ENCODE measurements at places on chromosomes 4 and X. TPM values are rescaled to one million over a fixed set of nuclear protein-coding genes. Genes with fewer than 3 reads are reported as not detected.

- no peak for DNase-seq
Observed at GRCh38 chrX:123324625-123325024, 140.5 kb downstream of the GRIA3 start.

SULT1E1 gene
- total RNA-seq: not detected

DNA sequence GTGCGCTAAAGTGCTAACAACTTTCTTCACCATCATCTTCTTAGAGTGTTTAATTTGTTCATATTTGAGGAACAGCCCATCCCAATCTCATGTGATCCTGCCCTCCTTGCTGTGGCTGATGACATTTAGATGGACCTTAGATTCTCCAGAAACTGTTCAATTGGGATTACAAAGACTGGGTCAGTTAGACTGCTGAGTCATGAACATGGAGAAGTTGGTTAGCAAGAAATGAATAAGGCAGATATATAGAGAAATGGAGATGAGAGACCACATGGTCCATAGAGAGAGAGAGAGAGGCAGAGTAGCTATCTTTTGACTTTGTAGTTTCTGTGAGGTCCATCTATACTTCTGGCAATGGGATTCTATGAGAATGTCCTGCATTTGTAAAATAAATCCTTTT is 275.9 kb downstream of the GLUD2 start:
- no peak for DNase-seq

GRCh38 chr4:171794528-171794927 is 18.7 kb upstream of the GALNTL6 start:
- no peak for DNase-seq

GRCh38 chr4:160319868-160320260 is 1217.0 kb downstream of the RAPGEF2 start:
- DNase-seq: no peak

All from A172 (cell line).